ENCODE measurements at places on chromosomes 3 and 15.

DNA sequence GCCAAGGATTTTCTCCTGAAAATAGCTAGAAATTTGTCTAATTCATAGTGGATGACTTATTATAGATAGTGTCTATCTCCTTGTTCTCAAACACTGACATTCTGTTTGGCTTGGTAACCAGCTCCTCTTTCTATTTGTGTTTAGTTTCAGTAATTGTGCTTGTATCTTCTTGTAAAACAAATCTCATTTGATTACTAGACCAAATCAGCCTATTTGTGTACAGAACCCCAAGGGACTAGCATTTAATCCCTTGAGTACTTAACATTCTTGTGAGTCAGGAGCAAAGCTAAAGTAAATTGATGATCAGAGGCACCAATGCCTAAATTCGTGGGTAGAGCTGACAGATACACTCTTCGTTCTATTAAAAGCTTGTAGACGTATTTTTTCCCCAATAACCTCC lies 306.5 kb upstream of the SLITRK3 start:
- DNase-seq = no peak

DNA sequence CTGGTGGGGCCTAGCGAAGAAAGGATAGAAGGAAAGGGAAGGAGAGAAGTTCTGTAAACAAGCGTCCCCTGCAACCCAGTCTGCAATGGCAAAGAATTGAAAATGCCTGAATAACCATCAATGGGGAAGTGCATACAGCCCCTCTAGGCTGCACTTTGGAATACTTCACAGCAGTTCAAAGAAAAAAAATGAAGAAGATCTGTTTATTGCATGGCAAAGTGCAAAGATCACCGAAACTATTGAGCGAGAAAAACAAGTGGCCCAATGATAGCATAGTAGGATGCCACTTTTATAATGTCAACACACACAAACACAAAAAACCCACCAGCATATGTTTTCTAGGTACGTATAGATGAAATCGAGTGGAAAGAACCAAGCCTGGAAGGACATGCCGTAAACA lies 13.6 kb upstream of the SLC6A1 start:
- DNase-seq = no peak

DNA sequence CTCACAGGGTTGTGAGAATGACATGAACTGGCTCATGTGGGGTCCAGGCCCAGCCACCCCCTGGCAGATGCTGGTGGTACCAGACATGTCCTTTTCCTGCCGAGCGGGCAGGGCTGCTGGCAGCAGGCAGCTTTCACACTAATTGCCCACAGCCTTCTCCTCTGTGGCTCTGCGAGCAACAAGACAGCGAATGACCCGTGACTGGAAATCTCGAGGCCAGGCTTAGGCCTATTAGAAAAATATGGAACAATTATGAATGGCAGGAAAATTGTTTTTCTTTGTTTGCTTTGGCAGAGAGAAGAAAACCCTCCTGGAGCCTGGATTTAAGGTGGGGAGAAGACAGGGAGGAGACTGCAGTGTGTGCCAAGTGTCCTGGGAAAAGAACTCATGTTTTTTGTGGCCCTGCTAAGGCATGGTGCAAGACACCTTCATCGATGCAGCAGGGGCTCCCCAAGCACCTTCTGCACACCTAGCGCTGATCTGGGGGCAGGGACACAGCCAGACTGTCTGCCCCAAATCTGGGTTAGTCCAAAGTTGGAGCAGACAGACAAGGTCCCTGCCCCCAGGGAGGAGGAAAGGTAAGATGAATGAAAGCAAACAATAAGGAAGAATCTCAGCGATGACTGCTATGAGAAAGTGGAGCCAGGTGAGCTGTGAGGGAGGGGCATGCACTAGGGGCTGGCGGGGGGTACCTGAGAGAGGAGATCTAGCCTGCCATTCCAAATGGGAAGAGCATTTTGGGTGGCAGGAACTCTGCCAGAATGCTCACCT lies 193.8 kb upstream of the TLE3 start:
- DNase-seq = peak; percentile 45

DNA sequence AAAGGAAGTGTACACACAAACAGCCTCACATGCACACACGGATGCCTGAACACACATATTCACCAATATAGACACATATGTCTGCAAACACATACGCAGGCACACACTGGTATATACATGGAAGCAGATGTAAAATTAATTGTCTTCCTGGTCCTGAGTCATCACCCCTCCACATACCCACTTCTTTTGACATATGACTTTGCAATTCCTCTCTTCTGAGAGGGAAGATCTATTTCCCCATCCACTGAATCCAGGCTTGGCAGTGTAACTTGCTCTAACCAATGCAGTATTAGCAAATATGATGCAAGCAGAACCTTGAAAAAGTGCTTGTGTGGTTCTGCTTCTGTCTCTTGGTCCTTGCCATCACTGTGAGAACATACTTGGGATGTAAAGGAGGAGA lies 76.8 kb upstream of the HRH1 start:
- DNase-seq = no peak

- no peak for DNase-seq
Measured at GRCh38 chr3:13706451-13706850, 157.5 kb downstream of the FBLN2 start.

Measured in DMS79 treated with DMSO at 0.1 percent for 48 hours (cell line).